ENCODE measurements at places on chromosomes 12 and 14.

DNA sequence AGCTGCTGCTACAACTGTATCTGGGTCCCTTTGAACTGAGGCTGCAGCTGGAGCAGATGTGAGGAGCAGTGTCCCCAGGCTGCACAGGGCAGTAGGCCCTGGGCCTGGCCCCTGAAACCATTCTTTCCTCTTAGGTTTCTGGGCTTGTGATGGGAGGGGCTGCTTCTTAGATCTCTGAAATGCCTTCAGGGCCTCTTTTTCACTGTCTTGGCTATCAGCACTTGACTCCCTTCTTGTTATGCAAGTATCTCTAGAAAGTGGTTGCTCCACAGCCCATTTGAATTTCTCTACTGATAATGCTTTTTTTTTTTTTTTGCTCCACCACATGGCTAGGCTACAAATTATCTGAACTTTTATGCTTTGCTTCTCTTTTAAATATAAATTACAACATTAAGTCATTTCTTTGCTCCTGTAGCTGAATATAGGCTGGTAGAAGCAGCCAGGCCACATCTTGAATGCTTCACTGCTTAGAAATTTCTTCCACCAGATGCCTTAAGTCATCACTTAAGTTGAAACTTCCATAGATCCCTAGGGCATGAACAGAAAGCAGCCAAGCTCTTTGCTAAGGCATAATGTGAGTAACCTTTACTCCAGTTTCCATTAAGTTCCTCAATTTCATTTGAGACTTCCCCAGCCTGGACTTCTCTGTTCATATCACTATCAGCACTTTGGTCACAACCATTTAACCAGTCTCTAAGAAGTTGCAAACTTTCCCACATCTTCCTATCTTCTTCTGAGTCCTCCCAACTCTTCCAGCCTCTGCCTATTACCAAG, 41.1 kb downstream of the ACSM4 start:
- DNase-seq: no peak

- no peak for DNase-seq
Observed at GRCh38 chr12:24697769-24698168, 251.1 kb downstream of the BCAT1 start.

GRCh38 chr14:51216602-51217001, 23.4 kb upstream of the TMX1 start:
- no peak for DNase-seq

DNA sequence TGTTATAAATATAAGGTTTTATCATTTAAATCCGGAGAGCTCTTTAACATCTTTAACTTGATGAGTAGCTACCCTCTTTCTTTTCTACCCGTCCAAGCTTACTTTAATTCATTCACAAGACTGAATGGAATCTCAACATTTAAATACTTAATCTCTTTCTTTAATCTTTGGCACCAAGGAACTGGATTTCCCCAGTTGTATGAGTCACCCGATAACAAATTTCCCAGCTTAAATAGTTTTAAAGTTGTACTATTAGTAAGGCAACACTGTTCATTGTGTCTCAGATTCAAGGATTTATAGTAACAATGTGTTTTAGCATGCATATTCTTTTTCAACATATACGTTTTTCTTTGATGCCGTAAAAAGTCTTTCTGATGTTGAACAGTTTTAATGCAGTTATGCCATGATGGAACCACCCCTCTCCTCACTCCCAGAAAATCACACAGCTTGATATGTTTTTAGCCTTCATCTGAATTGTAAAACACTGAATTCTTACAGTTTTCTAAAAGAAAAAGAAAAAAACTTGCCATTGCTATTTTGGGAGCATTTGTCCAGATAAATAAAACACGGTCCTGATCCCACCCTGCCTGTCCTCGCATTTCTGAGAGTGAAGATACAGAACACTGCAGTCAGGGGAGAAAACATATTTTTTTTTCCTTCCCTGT, 16.0 kb upstream of the LRP6 start:
- no peak for DNase-seq

DNA sequence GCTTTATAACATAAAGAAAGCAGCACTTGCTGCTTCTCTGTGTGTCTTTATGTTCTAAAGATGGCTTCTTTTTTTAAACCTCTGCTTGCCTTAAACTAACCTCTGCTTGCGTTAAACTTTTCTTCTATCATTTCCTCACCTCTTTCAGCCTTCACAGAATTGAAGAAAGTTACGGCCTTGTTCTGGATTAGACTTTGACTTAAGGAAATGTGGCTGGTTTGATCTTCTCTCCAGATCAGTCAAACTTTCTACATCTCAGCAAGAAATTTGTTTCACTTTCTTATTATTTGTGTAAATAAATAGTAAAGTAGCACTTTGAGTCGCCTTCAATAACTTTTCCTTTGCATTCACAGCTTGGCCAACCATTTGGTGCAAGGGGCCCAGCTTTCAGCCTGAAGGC, 64.2 kb downstream of the CMAS start:
- DNase-seq: no peak

GRCh38 chr14:42944284-42944683, 1337.6 kb downstream of the LRFN5 start:
- DNase-seq: no peak

DNA sequence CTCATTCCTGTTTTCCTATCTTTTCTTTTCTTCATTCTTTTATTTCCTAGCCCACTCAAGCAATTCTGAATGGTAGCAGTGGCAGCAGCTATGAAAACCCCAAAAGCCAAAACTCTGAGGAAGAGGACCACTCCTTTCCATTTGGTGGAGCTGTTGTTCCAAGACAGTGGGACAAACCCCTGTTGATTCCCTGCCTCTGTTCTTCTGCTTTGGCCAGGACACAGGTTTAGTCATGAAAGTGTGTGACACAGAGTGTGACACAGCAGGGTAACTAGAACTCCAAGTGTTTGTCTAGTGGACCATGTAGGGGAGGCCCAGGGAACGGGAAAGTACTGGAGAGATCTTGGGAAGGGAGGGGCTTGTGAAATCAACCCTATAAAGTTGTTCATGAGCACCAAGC, 71.1 kb downstream of the PTCSC3 start:
- DNase-seq: no peak

DNA sequence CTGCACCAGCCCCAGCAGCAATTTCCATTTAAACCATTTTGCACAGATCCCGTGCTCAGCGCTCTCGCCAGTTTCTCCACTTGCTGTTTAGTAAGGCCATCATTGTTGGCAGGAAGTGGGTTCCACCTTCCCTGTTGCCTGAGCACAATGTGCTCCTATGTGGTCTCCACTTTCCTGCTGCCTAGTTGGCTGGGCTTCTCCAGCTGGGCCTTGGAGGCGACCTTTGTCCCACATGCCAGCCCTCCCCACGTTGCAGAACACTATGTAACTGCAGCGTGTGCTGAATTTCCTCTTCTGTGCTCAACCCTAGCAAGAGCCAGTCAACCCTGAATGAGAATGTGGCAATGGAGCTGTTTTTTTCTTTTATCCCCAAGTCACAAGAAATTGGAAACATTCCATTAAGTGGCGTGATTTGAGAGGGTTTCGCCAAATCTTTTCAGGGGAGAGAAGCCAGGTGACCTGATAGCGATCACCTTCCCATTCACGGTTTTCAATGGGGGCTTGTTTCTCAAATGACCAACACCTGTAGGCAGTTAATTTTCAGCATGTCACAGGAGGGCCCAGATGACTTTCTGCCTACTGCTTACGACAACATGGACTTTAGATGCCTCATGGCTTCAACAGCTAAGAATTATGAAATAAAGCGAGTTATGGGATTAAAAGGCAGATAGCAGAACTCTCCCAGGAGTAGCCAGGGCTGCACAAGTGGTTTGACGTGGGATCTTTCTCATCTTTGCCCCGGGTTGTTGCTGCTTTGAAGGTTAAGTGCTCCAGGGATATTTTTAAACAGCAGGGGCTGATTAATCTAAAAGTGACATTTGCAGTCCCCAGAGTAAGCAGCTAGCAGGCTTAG, at the start of gene ACACB:
Gene ACACB, plus strand, starts transcription at position 830 of the 853 bp plus-strand sequence. CDS start 22,819 bp downstream, outside the sequence.
- no peak for DNase-seq

- no peak for DNase-seq
Observed at GRCh38 chr14:23028799-23029198, 5.9 kb downstream of the PSMB5 start.

DNA sequence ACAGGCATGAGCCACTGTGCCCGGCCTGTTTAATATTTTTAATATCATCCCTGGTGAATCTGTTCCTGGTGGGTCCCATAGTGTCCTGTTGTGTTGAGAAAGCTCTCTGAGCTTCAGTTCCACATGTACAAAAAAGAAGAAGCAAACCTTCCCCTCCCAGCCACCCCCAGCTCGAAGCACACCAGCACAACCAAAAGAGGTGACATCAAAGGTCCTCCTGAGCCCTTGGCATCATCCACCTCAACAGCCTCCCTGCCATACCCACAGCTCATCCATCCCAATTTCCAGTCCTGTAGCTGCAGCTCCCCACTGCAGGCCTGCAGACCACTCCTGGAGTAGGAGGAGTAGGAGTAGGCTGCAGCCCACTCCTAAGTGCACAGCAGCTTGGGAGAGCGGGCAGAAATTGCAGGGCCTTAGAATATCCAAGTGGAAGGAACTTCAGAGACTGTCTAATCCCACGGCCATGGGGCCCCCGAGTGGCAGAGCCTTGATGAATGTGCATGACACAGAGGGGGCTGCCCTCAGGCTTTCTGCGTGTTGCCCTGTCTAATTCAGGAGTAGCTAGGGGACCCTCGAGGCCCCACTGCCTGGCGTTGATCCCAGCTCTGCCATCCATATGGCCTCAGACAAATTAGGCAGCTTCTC, 36.7 kb upstream of the CD9 start:
- DNase-seq: no peak

DNA sequence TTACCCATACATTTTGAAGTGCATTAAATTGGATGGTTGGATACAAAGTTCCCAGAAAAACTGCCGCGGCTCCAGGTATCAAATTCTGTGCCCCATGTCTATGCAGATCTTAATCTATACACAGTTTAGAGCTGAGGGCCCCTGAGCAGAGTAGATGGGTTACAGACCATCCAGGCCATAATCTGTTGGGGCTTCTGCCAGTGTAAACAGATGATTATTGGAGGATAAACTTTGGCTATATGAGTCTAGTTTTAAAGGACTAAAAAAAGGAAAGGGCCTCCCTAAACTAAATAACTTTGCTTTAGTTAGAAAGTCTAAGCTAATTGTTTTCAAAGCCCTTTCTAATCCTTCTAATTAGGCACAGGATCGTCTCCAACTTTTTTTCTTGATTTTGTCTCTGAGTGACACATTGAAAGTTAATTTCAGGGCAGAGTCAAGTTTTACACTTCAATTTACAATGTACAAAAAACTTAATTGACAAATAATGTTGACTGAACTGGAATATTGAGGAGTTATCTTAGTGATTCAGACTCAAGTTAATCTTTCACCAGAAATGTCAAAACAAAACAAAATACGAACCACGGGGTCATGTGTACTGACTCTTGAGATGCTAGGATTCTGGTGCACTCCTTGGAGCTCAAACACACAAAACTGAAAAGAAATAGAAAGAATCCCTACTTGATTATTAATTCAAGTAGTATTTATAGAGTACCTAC, 133.9 kb upstream of the SCAF11 start:
- no peak for DNase-seq

DNA sequence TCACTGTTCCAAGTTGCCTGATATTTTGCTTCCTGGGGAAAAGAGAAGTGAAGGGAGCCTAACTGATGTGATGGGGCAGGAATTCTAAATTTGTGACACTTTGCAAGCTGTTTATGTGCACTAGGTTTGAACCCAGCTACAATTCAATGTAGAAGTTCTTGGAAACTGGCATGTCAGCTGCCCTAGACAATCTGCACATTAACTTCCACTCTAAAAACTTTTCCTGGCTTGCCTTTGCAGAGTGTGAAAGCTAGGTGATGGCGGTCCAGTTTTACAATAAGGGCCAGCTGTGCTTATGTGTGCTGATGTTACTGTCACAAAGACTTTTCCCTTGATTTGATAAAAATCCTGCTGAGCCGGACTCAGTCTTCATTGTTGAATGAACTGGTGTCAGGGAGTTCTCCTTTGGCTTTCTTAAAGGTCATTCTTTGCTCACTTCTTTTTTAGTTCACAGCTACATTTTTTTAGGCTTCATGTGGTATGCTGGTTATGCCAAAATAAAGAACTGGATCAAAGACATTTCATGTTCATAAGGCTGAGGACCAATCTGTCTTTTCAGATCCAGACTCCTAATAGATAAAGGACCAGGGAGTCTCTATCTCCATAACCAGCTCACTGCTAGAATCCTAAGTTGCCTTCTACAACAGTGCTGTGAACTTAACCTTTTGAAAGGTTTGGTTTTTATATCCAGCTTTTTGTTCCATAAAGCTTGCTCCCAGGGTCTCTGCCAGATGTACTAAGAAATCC, 133.5 kb downstream of the TGFB3 start:
- no peak for DNase-seq

GRCh38 chr14:61569308-61569707, 126.0 kb upstream of the HIF1A start:
- DNase-seq: no peak

DNA sequence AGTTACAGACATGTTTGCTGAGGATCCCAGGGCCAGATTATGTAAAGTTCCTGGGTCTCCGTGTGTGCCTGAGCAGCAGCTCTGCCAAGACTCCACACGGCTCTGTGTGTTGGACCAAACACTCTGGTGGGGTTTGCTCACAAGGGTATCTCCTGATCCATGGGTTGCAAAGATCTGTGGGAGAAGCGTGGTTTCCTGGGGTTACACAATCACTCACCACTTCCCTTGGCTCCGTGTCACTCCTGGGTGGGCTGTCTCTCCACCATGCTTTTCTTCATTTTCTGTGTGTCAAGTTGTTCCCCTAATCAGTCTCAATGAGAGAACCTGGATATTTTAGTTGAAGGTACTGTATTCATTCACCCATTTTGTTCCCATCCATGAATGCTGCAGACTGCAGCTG, 1088.8 kb downstream of the FSCB start:
- DNase-seq: no peak

- DNase-seq: no peak
Observed at GRCh38 chr12:84946753-84947152, 34.2 kb upstream of the SLC6A15 start.

- DNase-seq: peak; percentile 56
Observed at GRCh38 chr14:53953828-53954550, 2.6 kb downstream of the BMP4 start.

- no peak for DNase-seq
Observed at GRCh38 chr12:106651552-106651951, 68.7 kb downstream of the RFX4 start.

DNA sequence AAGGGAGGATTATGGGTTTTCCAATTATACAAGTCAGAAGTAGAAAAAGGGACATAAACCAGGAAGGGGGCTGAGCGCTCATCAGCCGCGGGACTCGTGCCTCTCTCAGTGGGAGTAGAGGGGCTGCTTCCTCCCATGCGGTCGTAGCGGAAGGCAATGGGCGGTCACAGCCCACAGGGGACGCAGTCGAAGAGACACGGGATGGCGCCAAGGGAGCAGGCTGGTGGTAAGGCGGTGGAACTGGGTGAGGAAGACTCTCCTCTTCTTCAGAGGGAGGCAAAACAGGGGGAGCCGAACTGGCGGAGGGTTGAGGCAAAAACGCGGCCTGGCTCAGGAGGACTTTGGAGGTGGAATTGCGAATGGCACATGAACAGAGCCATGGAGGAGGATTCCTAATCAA, 677.7 kb downstream of the TMEM121 start:
- no peak for DNase-seq

- no peak for DNase-seq
Observed at GRCh38 chr14:101128478-101129321, 225.2 kb upstream of the RTL1 start.

- no peak for DNase-seq
Observed at GRCh38 chr12:53551889-53552291, 44.6 kb upstream of the NPFF start.
